ENCODE measurements at places on chromosomes 7 and 10. TPM values are rescaled to one million over a fixed set of nuclear protein-coding genes. Genes with fewer than 3 reads are reported as not detected.

The CCL24 gene
- total RNA-seq, result not detected

GRCh38 chr7:136551618-136552017 lies 316.8 kb upstream of the CHRM2 start:
- no peaks in the 10 kb centered on the region for H3K4me1 ChIP-seq
- no peak overlapping the region for H3K4me3 ChIP-seq
- H3K36me3 ChIP-seq, result no peaks in the 10 kb centered on the region
- no peak for DNase-seq

The CYP3A4 gene
- not detected for total RNA-seq

DNA sequence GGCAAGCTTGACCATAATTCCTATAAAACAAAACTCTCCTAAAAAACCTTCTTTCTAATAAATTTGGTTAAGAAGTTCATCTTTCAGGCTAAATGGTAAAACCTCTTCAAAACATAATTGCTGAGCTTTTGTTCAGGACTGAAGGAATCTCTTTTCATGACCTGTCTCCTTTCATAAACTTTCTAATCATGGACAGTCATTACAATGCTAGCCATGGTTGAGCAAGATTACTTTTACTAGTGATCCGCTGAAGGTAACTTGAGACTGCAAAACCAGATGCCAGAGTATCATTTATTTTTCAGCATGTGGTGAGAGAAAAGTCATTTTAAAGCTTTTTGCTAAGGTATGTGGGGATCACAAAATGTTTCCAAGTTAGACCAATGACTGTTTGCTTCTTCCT lies 186.4 kb upstream of the RHOBTB1 start:
- no peaks in the 10 kb centered on the region for H3K27me3 ChIP-seq
- no peak overlapping the region for H3K27ac ChIP-seq
- no peak overlapping the region for H3K4me3 ChIP-seq
- no peak for DNase-seq
- H3K36me3 ChIP-seq, result no peaks in the 10 kb centered on the region

GRCh38 chr7:16318989-16319915 lies 102.1 kb downstream of the CRPPA start:
- DNase-seq, result no peak
- no peaks in the 10 kb centered on the region for H3K36me3 ChIP-seq

GRCh38 chr10:88983206-88983605 lies 7.4 kb upstream of the FAS start:
- no peak for DNase-seq
- no peaks in the 10 kb centered on the region for H3K36me3 ChIP-seq
- no peaks in the 10 kb centered on the region for H3K27me3 ChIP-seq
- H3K27ac ChIP-seq, result no peak overlapping the region

DNA sequence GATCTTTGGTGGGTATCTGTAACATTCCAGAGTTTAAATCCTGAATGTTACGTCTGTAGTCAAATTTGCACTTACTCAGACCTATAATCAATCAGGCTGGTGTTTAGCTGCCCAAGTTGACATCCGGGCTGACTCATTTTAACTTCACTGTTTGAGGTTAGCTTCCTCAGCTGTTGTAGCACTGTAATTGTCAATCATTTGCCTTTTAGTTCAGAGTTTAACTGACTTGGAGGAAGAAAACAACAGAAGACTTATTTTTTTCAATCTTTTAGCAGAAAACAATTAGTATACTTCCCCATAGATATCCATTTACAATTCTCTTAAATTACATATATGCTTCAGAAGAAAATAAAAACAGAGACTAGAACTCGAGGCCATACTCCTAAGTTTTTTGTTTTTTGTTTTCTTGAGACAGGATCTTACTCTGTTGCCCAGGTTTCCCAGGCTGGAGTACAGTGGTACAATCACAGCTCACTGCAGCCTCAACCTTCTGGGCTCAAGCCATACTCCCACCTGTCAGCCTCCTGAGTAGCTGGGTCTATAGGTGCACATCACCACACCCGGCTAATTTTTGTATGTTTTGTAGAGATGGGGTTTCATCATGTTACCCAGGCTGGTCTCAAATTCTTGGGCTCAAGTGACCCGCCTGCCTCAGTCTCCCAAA lies 38.5 kb upstream of the LRRC17 start:
- H3K27me3 ChIP-seq, result no peaks in the 10 kb centered on the region
- no peak for DNase-seq
- H3K4me1 ChIP-seq, result no peaks in the 10 kb centered on the region
- no peak overlapping the region for H3K4me3 ChIP-seq

Measured in CD4-positive, alpha-beta T cell (primary cell).